CD8-positive, alpha-beta memory T cell (primary cell): ENCODE measurements at places on chromosomes 13 and 19. TPM values are rescaled to one million over a fixed set of nuclear protein-coding genes. Genes with fewer than 3 reads are reported as not detected.

DNA sequence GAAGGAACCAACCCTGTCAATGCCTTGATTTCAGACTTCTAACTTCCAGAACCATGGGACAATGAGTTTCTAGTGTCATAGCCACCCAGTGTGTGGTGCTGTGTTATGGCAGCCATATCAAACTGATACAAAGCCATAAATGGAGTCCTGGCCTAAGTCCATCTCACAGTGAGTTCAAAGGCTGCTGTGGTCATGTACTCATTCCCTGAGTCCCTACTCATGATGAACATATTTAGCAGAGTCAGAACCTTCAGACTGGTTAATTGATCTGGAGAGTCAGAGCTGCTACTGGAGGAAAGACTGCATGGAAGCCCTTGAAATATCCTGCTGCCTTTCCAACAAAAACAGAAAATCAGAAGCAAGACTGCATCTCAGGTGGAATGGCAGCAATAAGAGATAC, 39.2 kb upstream of the CSNK1A1L start:
- H3K36me3 ChIP-seq, result no peaks in the 10 kb centered on the region
- no peak overlapping the region for H3K27ac ChIP-seq
- no peak overlapping the region for H3K4me3 ChIP-seq
- H3K27me3 ChIP-seq, result no peaks in the 10 kb centered on the region
- DNase-seq, result no peak

- no peak overlapping the region for H3K4me3 ChIP-seq
- no peaks in the 10 kb centered on the region for H3K27me3 ChIP-seq
- H3K4me1 ChIP-seq, result no peaks in the 10 kb centered on the region
- no peaks in the 10 kb centered on the region for H3K36me3 ChIP-seq
- no peak for DNase-seq
- H3K27ac ChIP-seq, result no peak overlapping the region
Observed at GRCh38 chr13:78701383-78701782, 42.4 kb upstream of the OBI1 start.

DNA sequence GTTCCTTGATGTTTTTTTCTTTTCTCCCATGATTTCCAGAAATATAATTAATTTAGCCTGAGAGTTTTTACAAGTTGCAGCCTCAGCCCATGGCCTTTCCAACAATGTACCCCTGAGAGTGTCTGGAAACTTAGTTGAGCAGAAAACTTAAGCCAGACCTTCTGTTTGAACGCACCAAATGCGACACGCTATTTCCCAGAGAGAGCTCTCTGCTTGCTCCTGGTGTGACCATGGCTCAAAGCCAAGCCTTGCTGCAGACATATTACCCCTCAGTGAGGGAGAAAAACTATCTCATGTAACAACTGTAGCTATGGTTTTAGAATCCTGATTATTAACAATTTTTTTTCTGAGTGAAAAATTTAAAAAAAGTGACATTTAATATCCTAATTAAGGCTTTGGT, 1204.5 kb upstream of the SLC10A2 start:
- no peak overlapping the region for H3K4me3 ChIP-seq
- no peak for DNase-seq
- H3K36me3 ChIP-seq, result no peaks in the 10 kb centered on the region
- H3K27ac ChIP-seq, result no peak overlapping the region
- no peaks in the 10 kb centered on the region for H3K4me1 ChIP-seq
- H3K27me3 ChIP-seq, result no peaks in the 10 kb centered on the region

DNA sequence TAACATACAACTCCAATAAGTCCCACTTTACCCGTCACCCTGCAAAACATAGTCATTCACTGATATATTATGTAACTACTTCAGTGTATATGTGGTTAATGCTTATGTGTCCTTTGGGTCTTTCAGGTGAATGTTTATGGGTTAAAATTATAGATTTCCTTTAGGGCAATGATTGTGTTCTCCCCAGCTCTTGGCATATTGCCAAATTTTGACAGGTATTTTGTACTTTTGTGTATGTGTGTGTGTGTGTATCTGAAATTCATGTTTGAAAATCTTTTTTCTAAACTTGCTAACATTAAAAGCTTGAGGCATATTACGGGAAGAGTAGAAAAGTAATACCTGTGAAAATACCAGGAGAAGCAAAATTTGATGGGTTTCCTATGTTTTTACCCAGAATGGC, 8.2 kb downstream of the CDK8 start:
- H3K27ac ChIP-seq, result no peak overlapping the region
- H3K27me3 ChIP-seq, result no peaks in the 10 kb centered on the region
- H3K4me3 ChIP-seq, result no peak overlapping the region
- no peak for DNase-seq

GRCh38 chr13:112012016-112012704, 54.8 kb upstream of the SOX1 start:
- H3K4me3 ChIP-seq, result no peak overlapping the region
- no peaks in the 10 kb centered on the region for H3K4me1 ChIP-seq
- no peaks in the 10 kb centered on the region for H3K36me3 ChIP-seq
- H3K27ac ChIP-seq, result no peak overlapping the region
- DNase-seq, result no peak

GRCh38 chr13:73039201-73040108, 19.4 kb upstream of the KLF5 start:
- no peaks in the 10 kb centered on the region for H3K36me3 ChIP-seq
- no peak overlapping the region for H3K27ac ChIP-seq
- H3K4me1 ChIP-seq, result no peaks in the 10 kb centered on the region
- H3K4me3 ChIP-seq, result no peak overlapping the region

DNA sequence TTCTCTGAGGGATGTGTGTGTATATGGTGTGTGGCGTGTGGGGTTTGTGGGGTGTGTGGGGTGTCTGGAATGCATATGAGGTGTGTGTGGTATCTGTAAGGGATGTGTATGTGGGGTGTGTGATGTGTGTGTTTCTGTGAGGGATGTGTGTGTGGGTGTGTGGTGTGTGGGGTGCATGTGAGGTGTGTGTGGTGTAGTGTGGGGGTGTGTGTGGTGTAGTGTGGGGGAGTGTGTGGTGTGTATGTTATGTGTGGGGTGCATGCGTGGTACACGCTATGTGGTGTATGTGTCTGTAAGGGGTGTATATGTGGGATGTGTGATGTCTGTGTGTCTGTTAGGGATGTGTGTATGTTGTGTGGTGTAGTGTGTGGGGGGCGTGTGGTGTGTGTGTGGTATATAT, 300.0 kb downstream of the FGF9 start:
- no peak for DNase-seq
- H3K27me3 ChIP-seq, result no peaks in the 10 kb centered on the region
- no peaks in the 10 kb centered on the region for H3K4me1 ChIP-seq
- no peak overlapping the region for H3K4me3 ChIP-seq
- H3K36me3 ChIP-seq, result no peaks in the 10 kb centered on the region

DNA sequence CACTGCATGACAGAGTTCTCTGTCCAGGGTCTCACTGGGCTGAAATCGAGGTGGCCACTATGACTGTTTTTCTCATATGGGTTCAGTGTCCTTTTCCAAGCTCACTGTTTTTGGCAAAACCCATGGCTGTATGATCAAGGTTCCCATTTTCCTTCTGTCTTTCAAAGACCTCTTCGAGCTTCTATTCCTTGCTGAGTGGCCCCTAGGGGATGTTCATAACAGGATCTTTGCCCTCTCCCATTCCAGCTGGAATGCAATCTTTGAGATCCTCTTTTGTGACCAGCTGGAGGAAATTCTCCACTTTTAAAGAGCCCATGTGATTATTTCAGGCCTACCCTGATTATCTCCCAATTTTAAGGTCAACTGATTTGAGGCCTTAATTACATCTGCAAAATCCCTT, 572.5 kb upstream of the SLC10A2 start:
- DNase-seq, result no peak
- H3K4me3 ChIP-seq, result no peak overlapping the region
- no peaks in the 10 kb centered on the region for H3K36me3 ChIP-seq
- no peak overlapping the region for H3K27ac ChIP-seq

DNA sequence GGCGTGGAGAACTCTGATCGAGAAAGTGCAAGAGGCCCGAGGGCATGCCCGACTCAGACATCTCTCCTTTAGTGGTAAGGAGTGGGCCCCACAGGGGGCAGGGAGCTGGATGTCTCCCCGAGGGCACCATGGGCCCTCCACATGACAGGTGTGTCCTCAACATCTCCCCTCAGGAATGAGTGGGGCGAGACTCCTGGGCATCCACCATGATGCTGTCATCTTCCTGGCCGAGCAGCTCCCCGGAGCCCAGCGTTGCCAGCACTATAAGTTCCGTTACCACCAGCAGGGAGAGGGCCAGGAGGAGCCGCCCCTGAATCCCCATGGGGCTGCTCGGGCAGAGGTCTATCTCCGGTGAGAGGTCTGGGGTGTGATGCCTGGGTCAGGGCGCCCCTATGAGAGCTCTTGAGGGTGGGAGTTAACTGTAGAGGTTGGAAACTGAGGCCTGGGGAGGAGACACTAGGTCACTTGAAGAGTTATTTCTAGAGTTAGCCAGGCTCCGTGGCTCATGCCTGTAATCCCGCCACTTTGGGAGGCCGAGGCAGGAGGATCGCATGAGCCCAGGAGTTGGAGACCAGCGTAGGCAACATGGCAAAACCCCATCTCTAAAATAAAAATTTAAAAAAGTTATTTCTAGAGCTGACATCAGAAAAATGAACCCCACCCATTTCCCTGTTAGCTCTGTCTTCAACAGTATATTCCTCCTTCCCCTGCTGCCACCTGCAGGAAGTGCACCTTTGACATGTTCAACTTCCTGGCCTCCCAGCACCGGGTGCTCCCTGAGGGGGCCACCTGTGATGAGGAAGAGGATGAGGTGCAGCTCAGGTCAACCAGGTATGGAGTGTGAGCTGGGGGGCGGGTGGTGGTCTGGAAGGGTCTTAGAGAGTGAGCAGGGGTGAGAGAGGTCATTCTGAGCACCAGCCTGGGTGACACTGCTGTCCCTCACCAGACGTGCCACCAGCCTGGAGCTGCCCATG, 5.1 kb downstream of the IGFLR1 start:
- H3K36me3 ChIP-seq, result peaks cover 22% of the 10 kb centered on the region
- no peaks in the 10 kb centered on the region for H3K27me3 ChIP-seq
- H3K4me3 ChIP-seq, result no peak overlapping the region
- peaks cover 30% of the 10 kb centered on the region for H3K4me1 ChIP-seq
- DNase-seq, result no peak
- H3K27ac ChIP-seq, result no peak overlapping the region

DNA sequence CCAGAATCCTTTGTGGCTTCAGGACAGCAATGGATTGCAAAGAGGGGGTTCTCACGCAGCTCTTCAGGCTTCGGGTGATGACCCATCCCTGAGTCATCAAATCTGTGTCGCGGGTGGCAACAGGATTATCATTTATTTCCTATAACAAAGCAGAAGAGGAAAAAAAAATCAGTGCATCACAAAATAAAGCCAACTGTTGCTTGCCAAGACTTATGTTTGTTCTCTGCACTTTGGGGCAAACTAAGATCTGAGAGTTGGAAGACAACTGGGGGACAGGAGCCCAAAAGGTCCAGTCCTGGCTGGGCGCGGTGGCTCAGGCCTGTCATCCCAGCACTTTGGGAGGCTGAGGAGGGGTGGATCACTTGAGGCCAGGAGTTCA, 6.4 kb downstream of the GNA15 start:
- no peaks in the 10 kb centered on the region for H3K36me3 ChIP-seq
- DNase-seq, result no peak
- no peak overlapping the region for H3K4me3 ChIP-seq
- H3K27ac ChIP-seq, result no peak overlapping the region

DNA sequence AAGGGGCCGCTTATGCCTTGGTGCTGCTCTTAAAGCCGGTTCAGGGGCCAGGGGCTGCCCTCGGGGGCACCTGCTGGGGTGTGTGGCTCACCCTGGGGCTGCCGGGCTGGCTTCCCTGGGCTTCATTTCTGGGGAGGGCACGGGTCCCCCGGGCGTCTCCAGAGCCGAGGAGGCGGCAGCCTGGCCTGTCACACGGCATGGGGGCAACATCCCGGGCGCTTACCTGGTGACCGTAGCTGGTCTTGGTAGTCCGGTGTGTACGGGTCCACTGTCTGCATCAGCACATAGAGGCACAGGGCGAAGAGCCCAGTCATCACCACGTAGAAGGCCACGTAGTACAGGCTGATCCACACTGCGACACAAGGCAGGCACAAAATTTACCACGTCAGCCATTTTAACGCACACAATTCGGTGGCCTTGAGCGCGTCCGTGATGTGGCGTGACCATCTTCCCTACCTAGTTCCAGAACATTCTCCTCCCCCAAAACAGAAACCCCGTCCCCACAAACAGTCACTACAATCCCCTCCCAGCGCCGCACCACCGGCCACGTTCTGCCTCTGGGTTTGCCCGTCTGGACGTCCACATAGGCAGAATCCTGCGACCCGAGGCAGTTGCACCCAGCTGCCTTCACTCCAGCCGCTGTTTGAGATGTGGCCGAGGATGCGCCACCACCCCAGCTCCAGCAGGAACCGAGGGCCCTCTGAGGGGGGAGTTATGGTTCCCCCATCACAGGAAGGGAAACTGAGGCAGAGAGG, 3.2 kb downstream of the ATP4B start:
- no peak overlapping the region for H3K27ac ChIP-seq
- no peaks in the 10 kb centered on the region for H3K36me3 ChIP-seq
- no peaks in the 10 kb centered on the region for H3K27me3 ChIP-seq

GRCh38 chr13:50466456-50466855, 377.0 kb downstream of the DLEU7 start:
- no peaks in the 10 kb centered on the region for H3K36me3 ChIP-seq
- no peaks in the 10 kb centered on the region for H3K27me3 ChIP-seq
- no peak for DNase-seq
- no peak overlapping the region for H3K27ac ChIP-seq
- H3K4me3 ChIP-seq, result no peak overlapping the region
- H3K4me1 ChIP-seq, result no peaks in the 10 kb centered on the region

- DNase-seq, result no peak
- H3K4me1 ChIP-seq, result peaks cover 75% of the 10 kb centered on the region
- H3K27ac ChIP-seq, result no peak overlapping the region
- no peaks in the 10 kb centered on the region for H3K27me3 ChIP-seq
Observed at GRCh38 chr19:10660346-10660745, 6.2 kb downstream of the ILF3 start.

DNA sequence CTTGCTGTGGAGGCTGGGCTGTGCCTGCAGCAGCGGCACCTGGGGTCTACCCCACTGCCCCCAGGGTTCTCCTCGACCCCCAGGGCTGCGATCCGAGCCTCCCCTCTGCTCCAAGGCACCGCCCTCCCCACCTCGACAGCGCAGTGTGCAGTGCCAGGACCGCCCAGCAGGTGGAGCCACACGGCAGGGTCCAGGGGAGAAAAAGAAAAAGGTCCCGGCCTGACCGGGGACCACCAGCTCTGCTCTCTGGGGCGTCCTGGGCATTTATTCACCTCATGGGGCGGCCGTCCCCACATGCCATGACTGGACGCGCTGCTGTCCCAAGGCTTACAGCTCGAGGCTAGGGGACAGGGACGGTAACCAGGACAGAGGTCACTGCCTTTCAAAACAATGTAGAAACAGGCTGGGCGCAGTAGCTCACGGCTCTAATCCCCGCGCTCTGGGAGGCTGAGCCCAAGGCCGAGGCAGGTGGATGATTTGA, 10.6 kb downstream of the REXO1 start:
- H3K27ac ChIP-seq, result peak overlapping the region; percentile 70
- peak; percentile 53 for DNase-seq
- no peak overlapping the region for H3K4me3 ChIP-seq
- H3K4me1 ChIP-seq, result peaks cover 7% of the 10 kb centered on the region

The THSD8 gene
- 31.0 TPM for total RNA-seq

The POU4F1 gene
- 0.07 TPM for total RNA-seq

The SHC2 gene
- total RNA-seq, result 0.11 TPM

The LILRB1 gene
- 1.3 TPM for total RNA-seq

The GARIN5A gene
- 0.97 TPM for total RNA-seq

The ZNF71 gene
- total RNA-seq, result 8.4 TPM
